Uterus (tissue), 4 donors: ENCODE measurements at places on chromosomes 6 and 20.

- H3K27ac ChIP-seq: no peak overlapping the region
- no peaks in the 10 kb centered on the region for H3K36me3 ChIP-seq
- peaks cover under 1% of the 10 kb centered on the region for H3K4me1 ChIP-seq
- no peaks in the 10 kb centered on the region for H3K27me3 ChIP-seq
- DNase-seq: no peak
Measured at GRCh38 chr6:44306710-44307109, 6.4 kb downstream of the AARS2 start.

- no peaks in the 10 kb centered on the region for H3K27me3 ChIP-seq
- H3K4me3 ChIP-seq: no peak overlapping the region
- H3K4me1 ChIP-seq: no peaks in the 10 kb centered on the region
- no peak for DNase-seq
- H3K27ac ChIP-seq: no peak overlapping the region
- no peaks in the 10 kb centered on the region for H3K36me3 ChIP-seq
Measured at GRCh38 chr6:35510916-35511561, 1.7 kb downstream of the TULP1 start.

- H3K27me3 ChIP-seq: no peaks in the 10 kb centered on the region
- H3K4me3 ChIP-seq: no peak overlapping the region
- no peak overlapping the region for H3K27ac ChIP-seq
Measured at GRCh38 chr20:34943808-34944567, 11.6 kb downstream of the GSS start.

DNA sequence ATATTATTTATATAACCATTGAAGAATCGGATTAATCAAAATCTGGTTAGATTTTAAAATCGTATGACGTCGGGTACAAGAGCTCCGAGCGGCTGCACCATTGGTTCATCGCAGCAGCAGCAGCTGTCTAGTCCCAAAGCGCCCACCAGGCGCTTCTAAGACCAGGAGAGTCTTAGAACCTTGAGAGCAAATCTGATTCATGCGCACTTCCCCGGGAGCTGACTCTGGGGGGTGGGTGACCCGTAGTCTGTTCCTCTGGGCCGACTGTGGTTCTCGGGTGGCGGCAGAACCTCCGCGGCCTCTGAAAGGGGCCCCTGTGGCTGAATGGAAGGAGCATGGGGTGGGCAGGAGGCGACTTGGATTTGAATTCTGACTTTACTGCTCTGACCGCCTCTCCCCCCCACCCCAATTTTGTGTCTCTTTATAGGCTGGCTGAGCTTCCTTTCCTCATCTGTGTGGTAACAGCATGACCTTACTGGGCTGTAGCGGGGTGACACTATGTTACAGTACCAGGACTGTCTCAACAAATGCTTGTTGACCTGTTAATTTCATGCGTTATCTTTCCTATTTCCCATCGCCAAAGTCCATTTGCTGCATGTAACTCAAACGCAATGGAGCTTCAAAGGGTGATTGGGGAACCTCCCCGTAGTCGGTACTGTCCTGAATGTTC is 119.7 kb downstream of the RTN4IP1 start:
- H3K27me3 ChIP-seq: no peaks in the 10 kb centered on the region
- peaks cover 16% of the 10 kb centered on the region for H3K4me1 ChIP-seq
- H3K4me3 ChIP-seq: no peak overlapping the region
- no peak for DNase-seq
- no peaks in the 10 kb centered on the region for H3K36me3 ChIP-seq

DNA sequence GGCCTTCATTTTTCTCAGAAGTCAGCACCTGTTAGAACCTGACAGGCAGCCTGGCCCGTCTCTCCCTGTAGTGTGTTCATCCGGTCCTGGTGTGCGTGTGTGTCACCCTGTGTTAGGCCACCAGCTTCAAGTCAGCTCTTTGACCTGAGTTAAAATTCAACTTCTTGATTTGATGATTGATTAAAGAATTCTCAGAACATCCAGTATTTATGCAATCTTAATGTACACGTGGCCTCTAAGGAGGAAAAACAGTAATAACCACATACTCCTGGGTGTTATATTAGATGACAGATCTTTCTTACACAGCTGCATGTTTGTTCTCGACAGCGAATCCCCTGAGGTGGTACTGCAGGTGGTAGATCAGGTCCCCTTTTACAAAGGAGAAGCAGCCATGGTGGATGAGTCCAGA is 19.1 kb upstream of the TMEM217 start:
- H3K4me3 ChIP-seq: no peak overlapping the region
- DNase-seq: no peak
- H3K4me1 ChIP-seq: no peaks in the 10 kb centered on the region
- H3K27me3 ChIP-seq: no peaks in the 10 kb centered on the region

DNA sequence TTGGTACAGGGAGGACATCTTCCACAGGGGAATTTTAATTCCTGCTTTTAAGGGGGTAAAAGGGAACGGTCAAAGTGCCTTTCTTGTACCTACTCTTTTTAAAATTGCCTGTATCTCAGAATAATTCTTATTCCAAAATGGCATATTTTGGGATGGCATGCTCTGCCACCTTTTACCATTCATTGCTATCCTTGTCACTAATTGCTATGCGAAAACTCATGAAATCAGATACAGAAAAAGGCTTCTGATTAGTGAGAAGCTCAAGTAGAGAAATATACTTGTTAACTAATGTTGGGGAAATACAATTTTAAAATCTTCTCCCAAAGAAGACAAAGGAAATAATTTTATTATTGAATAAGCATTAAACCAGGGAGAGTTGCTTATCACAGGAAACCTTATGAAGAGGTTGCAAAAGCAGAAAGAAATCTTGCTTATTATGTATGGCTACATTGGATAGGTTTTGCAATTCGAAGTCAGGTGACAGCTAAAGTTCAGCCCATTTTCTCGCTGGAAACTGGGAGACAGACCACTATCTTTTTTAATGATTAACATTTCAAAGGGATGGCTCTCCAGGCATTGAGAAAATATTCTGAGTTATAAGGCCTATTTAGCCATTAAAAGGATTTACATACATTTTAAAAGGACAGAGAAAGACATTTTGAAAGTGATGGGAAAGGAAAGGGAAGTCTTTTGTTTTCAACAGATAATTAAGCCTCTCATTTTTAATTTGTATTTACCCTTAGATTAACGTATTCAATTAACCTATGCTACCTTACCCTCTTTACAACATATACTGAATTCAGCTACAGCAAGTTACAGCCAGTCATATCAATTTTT is 110.3 kb upstream of the PRSS16 start:
- no peak overlapping the region for H3K27ac ChIP-seq
- H3K4me1 ChIP-seq: no peaks in the 10 kb centered on the region
- H3K4me3 ChIP-seq: no peak overlapping the region
- H3K27me3 ChIP-seq: no peaks in the 10 kb centered on the region
- no peaks in the 10 kb centered on the region for H3K36me3 ChIP-seq

- no peaks in the 10 kb centered on the region for H3K4me1 ChIP-seq
- no peak overlapping the region for H3K27ac ChIP-seq
- no peaks in the 10 kb centered on the region for H3K36me3 ChIP-seq
- H3K27me3 ChIP-seq: no peaks in the 10 kb centered on the region
- no peak overlapping the region for H3K4me3 ChIP-seq
Measured at GRCh38 chr6:11307226-11307625, 74.8 kb upstream of the NEDD9 start.

DNA sequence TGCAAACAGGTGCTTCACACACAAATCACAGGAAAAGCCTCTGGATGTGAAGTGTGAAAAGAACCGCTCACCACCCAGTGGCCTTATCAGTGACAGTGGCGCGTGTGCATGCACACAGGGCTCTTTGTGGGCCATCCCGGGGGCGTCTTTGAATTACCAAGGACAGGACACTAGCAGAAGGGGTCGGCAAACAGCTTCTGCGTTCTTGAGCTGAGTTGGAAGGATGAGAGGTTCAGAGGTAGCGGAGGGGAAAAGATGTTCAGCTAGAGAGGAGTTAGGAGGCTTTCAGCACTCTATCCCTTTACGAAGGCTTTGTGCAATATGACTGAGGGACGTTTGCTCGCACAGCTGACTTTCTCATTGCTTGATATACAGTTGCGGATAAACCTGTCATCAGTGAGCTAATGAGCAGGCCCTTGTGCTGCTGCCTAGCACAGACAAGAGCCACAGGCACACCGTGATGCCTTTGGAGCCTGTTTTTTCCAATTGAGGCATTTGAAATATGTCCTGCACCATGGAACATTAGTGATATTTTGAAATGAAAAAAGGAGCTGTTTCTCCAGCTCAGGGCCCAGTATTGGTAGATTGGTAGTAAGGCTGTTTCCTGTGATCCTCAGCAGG is 83.1 kb downstream of the IYD start:
- no peak for DNase-seq
- H3K27ac ChIP-seq: peak overlapping the region; percentile 16

DNA sequence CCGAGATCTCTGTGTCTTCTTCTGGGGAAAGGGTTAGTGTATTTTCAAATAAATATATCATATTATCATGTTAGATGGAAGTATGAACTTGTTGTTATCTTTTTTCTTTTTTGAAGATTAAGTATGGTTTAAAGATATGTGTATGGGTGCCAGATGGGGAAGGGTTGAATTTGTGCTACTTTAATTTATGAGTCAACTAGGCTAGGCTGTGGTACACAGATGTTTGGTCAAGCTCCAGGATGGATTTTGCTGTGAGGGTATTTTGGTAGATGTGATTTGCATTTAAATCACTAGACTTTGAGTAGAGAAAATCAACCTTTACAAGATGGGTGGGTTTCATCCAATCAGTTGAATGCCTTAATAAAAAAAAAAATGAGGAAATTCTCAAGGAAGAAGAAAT is 886.6 kb upstream of the ADGRB3 start:
- H3K4me1 ChIP-seq: no peaks in the 10 kb centered on the region
- no peaks in the 10 kb centered on the region for H3K36me3 ChIP-seq
- no peak overlapping the region for H3K27ac ChIP-seq
- no peak for DNase-seq
- no peaks in the 10 kb centered on the region for H3K27me3 ChIP-seq

DNA sequence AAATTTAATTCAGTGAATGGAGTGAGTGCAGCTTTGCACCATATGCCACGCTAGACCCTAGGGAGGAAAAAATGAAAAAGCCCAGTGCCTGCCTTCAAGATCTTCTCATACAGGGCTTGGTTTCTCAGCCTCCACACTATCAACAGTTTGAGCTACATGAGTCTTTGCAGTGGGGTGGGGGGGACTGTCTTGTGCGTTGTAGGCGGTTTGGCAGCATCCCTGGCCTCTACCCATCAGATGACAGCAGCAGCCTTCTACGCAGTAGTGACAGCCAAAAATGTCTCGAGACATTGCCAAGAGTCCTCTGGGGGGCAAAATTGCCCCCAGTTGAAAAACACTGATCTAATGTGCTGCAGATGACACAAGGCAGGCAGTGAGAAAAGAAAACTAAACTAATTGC is 6.2 kb downstream of the CDH22 start:
- DNase-seq: no peak
- H3K36me3 ChIP-seq: no peaks in the 10 kb centered on the region
- no peak overlapping the region for H3K27ac ChIP-seq
- H3K4me1 ChIP-seq: no peaks in the 10 kb centered on the region
- H3K27me3 ChIP-seq: no peaks in the 10 kb centered on the region

DNA sequence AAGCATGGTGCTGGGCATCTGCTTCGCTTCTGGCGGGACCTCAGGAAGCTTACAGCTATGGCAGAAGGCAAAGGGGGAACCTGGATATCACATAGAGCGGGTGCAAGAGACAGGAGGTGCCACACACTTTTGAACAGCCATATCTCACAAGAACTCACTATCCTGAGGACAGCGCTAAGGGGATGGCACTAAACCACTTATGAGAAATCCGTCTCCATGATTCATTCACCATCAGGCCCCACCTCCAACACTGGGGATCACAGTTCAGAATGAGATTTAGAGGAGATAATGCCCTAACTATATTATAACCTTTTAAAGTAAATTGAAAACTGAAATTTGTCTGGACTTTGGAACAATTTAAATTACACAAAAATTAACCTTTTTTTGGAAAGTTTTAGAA is 37.8 kb upstream of the SUMO4 start:
- DNase-seq: no peak
- no peak overlapping the region for H3K4me3 ChIP-seq
- H3K27me3 ChIP-seq: no peaks in the 10 kb centered on the region
- H3K36me3 ChIP-seq: no peaks in the 10 kb centered on the region
- H3K27ac ChIP-seq: no peak overlapping the region

- no peak overlapping the region for H3K4me3 ChIP-seq
- no peak for DNase-seq
- no peak overlapping the region for H3K27ac ChIP-seq
Measured at GRCh38 chr20:55755411-55755810, 249.9 kb downstream of the CBLN4 start.

DNA sequence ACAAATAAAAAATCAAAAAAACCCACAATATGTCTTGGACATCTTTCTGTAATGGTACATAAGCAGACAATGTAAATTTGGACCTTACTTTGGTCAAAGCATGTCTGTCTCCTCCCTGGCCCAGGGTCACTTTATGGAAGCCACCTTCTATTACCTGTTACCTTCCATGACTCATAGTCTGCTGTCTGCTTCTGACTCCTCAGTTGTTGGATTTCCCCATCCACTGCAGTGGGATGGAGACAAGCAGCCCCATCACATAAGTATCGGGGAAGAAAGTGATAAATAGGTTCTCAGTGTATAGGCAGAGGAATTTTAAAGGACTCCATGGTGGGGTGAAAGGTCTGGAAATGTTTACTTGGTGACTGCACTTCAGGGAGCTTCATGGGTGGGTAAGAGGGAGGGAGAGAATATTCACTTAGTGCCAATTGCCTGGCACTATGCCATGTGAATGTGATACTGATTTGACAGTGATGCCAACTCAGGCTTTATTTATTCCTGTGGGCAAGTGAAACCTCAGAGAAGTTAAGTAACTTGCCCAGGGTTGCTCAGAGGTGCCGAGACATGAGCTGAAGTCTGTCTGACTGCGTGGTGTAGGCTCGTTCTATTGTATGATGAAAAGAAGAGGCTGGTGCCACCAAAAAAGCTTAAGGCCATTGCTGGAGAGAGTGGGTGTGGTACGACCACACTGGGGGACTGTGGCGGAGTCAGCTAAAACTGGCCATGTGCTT is 175.6 kb upstream of the RNF24 start:
- H3K4me1 ChIP-seq: no peaks in the 10 kb centered on the region
- H3K4me3 ChIP-seq: no peak overlapping the region
- DNase-seq: no peak

GRCh38 chr6:112243861-112244827 is 10.2 kb downstream of the LAMA4 start:
- no peak for DNase-seq
- peak overlapping the region; percentile 9 for H3K4me3 ChIP-seq
- no peaks in the 10 kb centered on the region for H3K36me3 ChIP-seq

DNA sequence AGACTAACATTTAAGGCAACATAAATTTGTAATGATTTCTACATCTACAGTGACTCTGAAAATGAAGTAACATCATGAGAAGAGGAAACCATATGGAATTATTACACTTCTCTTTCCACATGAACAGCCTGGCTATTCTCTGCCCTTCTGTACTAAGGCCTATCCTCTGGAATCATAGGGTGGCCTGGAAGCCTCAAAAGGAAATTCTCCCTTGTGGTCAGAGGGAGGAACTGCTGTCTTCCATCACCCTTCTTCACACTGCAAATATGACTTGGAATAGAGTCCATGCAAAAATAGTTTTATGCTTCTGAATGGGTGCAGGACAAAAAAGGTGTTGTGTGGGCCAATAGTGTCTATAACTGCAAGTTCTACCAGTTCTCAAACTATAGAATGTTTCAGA is 44.6 kb upstream of the SH3BGRL2 start:
- H3K4me1 ChIP-seq: no peaks in the 10 kb centered on the region
- no peak for DNase-seq
- H3K27ac ChIP-seq: no peak overlapping the region
